ENCODE measurements at places on chromosomes 3 and 15.

DNA sequence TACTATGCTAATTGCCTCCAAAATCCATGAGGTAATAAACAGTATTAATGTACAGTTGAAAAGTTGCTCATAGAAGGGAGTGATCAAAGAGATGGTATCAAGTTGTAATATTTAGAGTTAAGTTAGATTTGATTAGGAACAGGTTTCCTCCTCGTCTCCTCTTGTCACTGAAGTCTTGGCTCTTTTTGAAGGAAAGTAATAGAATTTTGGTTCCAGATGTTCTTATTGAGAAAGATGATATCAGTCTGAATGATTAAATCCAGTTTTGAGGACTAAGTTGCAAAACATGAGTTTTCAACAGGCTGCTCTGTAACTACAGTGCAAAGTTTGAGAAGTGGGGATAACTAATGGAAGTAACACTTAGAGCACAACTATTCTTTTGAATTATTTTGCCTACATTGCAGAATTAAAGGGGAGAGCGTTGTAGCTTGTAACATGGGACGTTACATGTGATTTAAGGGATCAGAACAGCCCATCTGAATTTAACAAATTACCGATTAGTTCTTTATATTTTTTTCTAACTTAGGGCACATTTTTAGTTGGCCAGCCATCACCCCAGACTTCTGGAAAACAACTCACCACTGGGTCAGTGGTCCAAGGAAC, 48.3 kb downstream of the MAP6D1 start:
- no peak for DNase-seq

GRCh38 chr15:82572311-82572710, 32.1 kb upstream of the RPS17 start:
- no peak for DNase-seq

DNA sequence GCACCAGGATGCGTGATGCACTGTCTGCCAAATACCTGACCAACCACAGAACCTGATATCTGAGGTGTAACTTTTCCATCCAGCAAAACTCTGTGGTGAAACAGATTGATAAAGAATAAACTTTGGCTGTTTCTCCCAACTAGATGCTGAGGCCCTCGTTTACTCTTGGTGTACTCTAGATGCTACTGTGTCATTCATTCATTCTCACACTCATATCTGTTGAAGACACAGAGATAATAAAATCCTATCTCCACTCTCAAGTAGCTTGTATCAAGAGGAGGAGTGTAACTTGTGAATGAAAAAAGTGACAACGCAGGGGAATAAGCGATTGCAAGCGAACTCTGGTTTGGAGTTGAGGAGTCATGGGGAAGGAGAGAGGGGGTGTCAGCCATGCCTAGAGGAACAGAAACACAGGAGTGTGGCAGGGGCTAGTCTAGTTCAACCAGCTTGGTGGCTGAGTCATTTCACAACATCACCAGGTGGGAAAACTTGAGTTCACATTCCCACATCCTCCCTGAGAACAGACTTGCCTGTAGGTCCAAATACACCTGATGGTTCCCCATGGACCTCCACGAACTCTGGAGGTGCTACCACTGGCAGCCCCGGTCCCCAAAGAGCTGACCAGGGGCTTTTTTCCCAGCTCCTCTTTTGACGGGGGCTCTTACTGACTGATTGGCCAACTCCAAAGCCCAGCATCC, 73.3 kb upstream of the SNRK start:
- no peak for DNase-seq

DNA sequence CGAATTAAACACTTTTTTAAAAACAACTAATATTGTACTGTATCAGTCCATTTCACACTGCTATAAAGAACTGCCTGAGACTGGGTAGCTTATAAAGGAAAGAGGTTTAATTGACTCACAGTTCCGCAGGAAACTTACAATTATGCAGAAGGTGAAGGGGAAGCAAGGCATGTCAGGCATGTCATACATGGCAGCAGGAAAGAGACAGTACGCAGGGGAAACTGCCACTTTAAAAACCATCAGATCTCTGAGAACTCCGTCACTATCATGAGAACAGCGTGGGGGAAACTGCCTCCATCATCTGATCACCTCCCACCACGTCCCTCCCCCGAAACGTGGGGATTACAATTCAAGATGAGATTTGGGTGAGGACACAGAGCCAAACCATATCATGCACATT, 162.8 kb upstream of the TPM1 start:
- no peak for DNase-seq

DNA sequence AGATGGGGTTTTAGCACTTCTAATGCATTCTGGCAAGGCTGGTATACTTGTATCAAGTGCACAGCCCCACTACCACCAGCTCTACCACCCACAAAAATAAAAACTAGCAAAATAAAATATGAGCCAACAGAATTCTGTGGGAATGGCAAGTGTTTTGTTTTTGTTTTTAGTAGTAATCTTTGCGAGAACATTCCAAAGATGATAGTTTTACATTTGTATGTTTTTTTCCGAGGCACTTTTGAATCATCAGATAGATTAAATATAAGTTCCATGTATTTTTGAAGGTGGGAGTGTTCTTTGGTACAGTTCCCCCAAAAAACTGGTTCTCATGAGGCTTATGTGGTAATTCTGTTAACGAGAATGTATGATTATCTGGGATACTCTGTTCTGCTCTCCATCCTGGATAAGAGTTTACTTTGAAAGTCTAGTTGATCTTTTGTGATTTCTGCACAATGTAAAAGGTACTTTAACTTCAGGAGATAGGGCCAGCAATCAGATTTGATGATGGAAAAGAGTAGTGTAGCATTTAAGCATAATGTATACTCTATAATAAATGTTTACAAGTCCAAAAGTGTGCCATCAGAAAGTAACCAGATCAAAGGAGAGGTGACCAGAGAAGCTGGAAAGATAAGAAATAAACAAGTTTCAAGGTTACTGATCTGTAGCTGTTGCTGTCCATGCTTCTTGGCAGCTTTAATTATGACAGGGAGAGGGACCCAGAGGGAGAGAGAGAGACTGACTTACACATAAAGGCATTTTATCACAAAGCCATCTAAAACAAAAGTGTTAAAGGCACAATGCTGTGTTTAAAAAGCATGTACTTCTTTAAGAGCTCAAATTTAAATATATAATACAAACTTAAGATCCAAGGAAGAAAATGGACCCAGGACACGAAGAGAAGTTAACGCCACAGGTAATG, 130.9 kb downstream of the PGPEP1L start:
- no peak for DNase-seq

DNA sequence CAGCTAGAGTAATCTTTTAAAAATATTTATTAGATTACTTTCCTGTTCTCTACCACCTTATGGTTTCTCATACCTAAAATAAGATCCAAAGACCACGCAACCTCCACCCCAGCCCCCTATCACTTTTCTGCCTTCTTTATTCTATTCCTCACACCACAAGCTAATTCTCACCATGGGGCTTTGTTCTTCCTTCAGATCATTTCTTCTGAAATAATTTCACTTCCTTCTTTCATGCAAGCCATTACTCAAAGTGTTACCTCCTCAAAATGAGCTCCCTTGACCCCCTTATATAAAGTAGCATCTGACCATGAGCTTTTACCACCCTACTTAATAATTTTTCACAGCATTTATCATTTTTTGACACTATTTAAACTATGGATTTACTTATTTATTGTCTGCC, 233.2 kb upstream of the TMCO5A start:
- no peak for DNase-seq

DNA sequence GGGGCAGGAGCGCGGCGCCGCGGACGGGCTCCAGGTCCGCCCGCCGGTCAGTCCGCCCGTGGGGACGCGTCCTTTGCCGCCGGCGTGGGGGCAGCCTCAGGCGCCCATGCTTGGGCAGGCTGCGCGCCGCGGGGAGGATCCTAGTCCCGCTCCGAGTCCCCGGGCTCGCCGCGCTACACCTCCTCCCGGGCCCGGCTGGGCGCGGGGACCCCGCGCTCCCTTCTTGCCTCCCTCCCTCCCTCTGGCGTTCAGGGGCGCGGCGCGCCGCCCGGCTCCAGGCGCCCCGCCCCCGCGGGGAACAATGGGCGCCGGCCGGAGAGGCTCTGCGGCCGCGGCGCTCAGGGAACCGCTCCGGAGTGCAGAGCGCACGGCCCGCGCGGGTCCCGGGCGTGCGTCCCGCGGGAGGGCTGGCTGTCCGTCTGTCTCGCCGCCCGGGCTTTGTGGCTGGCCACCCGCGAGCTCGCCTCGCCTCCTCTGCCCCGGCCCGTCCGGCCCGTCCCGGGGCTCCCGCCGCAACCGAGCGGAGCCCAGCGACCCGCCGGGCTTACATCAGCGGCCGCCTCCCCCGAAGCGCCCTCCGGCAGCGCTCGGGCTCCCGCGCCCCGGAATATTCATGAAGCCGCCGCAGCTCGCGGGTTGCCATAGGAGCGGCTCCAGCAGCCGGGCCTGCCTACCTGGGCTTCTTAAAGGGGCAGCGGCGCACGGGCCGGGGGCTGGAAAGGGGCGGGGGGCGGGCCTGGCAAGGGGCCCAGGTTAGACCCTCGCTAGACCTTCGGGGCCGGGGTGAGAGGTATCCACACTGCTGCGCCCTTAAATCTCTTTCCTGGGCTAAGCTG, at the start of gene HCN4:
Gene HCN4, minus strand, starts transcription at position 658 of the 836 bp plus-strand sequence. CDS start 688 bp downstream, outside the sequence.
- DNase-seq: peak; percentile 82

DNA sequence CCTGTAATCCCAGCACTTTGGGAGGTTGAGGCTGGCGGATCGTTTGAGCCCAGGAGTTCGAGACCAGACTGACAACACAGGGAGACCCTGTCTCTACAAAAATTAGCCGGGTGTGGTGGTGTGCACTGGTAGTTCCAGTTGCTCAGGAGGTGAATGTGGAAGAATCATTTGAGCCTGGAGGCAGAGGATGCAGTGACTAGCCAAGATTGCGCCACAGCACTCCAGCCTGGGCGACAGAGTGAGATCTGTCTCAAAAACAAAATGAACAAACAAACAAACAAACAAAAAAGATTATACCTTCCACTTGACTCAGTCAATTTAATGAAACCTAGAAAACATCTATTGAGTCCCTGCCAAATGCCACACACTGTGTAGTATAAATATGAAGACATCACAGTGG, 30.5 kb upstream of the PHLDB2 start:
- DNase-seq: no peak

- DNase-seq: no peak
Observed at GRCh38 chr3:123372686-123373473, 76.0 kb downstream of the ADCY5 start.

DNA sequence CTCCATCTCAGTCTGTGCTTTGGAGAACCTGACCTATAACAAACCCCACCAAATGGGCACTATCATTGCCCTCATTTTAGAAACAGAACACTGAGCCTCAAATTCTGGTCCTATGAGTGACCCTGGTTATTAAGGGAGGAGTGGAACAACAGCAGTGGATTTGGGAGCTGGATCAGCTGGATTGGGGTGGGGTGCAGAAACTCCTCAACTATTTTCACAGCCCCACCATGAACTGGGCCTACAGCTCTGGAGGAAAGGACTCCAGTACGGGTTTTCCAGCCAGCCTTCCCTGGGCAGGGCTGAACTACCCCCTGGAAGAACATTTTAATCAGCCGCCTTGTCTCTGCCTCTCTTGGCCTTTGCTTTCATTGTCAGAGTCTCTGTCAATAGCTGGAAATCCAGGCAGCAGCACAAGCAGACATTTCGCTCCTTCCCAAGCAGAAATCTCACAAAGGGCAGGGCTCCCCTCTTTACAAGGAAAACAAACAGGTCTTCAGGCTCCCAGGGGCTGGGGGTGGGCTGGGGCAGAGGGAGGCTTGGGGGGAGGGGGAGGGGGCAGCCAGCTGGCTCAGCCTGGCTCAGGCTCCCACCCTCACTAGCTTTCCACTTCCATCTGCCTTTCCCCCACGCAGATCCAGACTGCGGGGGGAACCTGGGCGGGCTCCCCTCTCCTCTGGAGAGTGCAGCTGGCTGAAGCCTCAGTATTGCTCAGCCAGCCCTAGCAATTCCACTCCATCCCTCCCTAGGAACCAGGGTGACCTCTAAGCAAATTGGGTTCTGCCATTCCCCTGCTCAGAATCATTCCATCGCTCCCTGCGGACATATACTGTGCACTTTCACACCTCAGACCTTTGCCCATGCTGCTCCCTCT, 13.7 kb upstream of the TLE3 start:
- peak; percentile 81 for DNase-seq

GRCh38 chr3:133038731-133039375, 662 bp downstream of the TMEM108 start:
- DNase-seq: no peak

DNA sequence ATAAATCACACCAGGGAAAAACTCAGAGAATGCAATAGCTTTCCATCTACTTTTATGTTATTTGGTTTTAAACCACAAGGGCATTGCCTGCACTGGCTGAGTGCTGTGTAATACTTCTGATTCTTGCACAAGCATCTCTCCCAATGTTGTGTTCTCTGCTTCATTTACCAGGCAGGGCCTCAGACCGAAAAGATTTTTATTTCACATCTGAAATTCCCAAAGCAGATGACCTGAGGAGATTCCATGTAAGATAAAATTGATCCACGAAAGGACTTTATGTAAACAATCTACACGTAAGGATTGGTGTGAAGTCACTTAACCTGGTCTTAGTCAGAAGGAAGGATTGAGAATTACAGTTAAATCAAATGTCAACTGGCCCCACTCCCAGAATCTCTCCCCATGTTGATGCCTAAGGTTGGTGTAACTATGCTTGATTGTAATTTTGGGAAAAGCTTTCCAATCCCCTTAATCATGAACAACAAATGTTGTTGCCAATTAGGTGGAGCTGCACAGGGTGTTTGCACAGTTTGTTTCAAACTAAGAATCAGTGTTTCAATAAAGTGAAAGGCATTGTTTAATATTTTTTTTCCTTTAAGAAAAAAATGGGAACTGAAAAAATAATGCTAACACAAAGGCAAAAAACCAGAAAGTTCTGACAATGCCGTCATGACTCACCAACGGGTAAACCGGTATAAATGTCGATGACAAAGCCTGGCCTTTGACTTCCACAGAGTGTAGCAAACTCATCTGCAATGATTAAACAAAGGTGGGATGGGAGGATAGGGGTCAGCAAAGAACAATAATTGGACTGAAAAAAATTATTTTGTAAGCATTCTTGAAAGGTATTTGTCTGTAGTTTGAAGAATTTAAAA, 128.6 kb downstream of the DUT start:
- no peak for DNase-seq

GRCh38 chr3:169923831-169924230, 12.5 kb downstream of the SAMD7 start:
- DNase-seq: no peak

DNA sequence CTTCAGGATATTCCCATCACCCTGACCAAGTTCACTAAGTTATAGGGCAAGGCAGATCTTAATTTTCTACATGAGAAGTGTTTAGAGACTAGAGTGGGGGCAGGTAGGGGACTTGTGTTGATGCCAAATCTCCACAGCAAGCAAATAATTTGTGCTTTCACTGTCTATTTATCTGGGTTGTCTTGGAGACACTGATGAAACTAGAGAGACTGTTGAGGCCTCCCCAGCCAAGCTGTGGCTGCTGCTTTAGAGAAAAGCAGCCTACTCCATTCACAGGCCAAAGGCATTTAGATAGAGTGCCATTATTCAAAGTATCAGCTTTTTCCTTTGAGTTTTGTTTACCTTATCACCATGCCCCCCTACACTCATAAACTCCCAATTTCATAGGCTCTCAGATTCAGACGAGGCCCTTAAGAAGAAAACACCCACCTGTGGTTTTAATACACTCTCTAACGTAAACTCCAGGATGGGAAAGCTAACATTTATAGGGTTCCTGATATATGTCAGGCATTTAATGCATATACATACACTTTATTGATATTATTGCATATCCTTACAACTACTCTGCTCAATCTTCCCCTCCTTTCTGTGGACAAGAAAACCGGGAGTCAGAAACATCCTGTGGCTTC, 130.4 kb upstream of the FOXB1 start:
- DNase-seq: no peak

GRCh38 chr15:73391128-73391872, 22.5 kb upstream of the HCN4 start:
- no peak for DNase-seq

GRCh38 chr3:113531826-113532697, at the start of gene SIDT1:
SIDT1 (plus strand) TSS chr3:113532555; CDS start chr3:113533022, 467 bp downstream.
- DNase-seq: no peak

Data from D721Med (cell line).